ENCODE measurements at places on chromosomes 16 and 17.

- no peak for DNase-seq
Observed at GRCh38 chr17:57926723-57927047, 28.5 kb downstream of the CUEDC1 start.

DNA sequence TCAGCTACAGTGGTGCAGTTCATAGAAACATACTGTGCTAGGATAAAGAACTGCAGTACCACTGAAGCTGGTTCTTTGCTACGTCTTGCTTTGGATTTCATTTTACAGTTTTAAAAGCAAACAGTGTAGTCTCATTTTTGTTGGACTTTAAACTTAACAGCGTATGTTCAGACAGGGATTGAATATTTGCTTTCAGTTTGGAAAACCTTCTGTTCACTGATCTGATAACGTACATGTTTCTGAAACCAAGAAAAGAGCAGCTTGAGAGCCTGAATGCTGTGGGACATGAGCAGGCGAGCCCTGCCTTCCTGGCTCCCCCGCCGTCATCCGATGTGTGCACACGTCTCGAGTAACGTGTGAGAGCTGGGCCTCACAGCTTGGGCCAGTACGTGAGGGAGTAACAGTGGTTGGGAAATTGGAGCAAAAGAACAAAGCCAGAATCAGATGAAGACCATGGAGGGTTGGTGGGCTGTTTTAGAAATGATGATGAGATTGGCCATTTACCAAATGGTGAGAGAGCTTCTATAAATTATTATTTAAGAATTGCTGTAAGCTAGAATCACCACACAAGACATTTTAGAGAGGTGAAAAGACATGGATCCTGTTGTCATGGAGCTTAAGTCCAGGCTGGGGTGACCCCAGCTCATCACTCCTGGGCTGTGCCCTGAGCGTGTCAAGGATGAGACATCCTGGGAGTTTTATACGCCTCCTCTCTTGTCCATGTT, 20.8 kb upstream of the CLEC18C start:
- DNase-seq, result no peak

DNA sequence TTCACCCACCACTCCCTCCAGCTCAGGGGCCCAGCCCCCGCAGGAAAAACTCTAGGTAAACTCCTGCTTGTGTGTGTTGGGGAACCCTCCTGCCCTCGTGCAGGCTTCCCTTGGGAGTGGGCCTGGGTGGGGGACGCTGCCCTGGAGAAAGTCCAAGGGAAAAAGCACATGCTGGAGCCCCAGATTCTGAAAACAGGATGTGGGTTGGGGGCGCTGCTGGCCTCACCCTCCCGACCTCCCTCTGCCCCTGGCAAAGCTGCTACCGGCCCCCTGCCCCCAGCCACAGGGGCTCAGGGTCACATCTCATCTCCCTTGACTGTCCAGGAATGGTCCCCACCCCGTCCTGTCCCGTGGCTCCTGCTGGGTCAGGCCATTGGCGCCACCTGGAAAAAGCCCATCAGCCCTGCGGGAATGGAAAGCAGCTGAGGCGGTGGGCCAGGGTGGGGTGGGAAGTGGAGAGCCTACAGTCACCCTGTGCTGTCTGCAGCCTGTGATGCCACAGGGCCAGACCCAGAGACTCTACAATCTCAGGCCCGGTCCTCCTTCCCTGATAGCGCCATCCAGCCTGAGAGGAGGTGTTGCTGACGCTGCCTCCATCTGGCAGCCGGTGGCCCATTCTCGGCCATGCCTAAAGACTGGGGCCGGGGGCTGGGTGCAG, 2.5 kb upstream of the GJD3 start:
- DNase-seq, result peak; percentile 33

GRCh38 chr17:63113167-63113566, 147.1 kb downstream of the TANC2 start:
- no peak for DNase-seq

- peak; percentile 58 for DNase-seq
Observed at GRCh38 chr17:78722246-78722761, 59.8 kb downstream of the CYTH1 start.
